Fibroblast of the aortic adventitia (primary cell): ENCODE measurements at places on chromosomes 1 and 21. TPM values are rescaled to one million over a fixed set of nuclear protein-coding genes. Genes with fewer than 3 reads are reported as not detected.

DNA sequence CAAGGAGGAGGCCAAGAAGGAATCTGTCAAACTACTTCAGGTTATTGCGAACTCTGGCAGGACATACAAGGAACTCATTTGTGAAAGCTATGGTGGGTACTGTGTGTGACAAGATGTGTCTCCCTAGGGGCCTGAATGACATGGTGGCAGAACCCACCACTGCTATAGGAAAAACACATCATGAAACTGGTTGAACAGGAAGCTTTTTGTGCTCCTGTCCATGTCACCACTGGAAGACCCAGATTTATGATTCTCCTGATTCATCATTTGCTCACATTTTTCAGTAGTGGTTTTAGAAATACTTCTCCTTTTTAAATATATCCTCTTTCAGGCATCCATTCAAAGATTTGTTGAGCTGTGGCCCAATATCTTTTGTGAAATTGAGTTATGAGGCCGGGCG lies 23.6 kb downstream of the ARMH1 start:
- DNase-seq = no peak

GRCh38 chr1:21537932-21538630 lies 28.9 kb downstream of the ALPL start:
- no peak for DNase-seq

GRCh38 chr21:21632926-21633325 lies 634.7 kb downstream of the NCAM2 start:
- no peak for DNase-seq

GRCh38 chr1:196910215-196910614 lies 22.4 kb downstream of the CFHR4 start:
- DNase-seq = peak; percentile 8

GRCh38 chr1:225355863-225356262 lies 72.0 kb downstream of the LBR start:
- DNase-seq = no peak

- no peak for DNase-seq
Observed at GRCh38 chr21:46223217-46223616, 5.4 kb downstream of the LSS start.

DNA sequence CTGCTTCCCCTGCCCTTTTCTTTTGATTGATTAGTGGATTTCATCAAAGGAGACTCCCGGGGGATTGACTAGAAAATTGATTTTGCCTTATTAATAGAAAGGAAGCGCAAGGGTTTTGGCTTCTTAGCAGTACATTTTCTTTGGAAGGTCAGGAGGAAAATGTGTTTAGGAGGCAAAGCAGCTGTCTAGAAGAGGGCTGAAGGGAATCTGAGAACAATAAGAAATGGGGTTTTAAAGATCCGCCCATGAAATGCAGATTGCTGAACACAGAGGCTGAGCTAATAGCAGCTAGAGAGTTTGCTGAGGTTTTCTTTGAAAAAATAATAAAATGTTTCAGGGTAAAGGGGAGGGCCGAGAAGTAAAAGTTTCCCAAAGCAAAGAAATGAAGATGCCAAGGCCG lies 4.9 kb downstream of the SERTAD4 start:
- peak; percentile 65 for DNase-seq

- no peak for DNase-seq
Observed at GRCh38 chr1:50879137-50879536, 80.9 kb downstream of the FAF1 start.

DNA sequence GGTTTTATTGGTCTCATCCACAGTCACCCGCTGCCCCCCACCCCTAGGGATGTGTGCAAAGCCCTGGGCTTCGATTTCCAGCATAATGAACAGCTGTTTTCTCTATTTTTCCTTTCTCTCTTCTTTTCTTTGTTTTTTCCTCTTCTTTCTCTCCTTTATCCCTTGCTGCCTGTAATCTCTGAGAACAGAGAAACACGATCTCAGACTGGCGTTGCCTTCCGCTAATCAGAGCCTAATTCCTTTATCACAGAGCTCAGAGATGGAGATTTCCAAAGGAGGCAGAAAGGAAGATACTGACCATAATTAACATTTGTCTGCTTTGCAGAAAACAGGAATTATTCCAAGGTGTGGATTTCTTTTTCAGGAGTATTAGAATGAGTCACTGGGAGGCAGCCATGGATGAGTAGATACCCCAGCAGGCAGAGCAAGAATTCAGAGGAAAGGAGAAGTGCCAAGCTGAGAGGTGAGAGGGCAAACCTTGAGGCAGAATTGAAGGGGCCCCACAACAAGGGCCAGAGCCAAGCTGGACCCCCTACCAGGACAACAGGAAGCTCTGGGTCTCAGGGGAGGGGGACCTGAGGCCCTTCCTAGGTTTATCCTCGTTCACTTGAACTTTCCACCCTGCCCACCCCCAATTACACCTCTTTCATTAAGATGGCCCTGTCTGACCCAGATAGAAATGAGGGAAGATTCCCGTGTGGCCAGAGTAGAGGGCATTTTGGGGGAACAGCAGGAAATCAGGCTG lies 33.3 kb downstream of the MATN1 start:
- no peak for DNase-seq

GRCh38 chr21:32240851-32241687 lies 37.8 kb downstream of the MIS18A start:
- DNase-seq = peak; percentile 52

GRCh38 chr1:161267321-161267720 lies 8.8 kb downstream of the PCP4L1 start:
- DNase-seq = no peak

- no peak for DNase-seq
Observed at GRCh38 chr1:14704846-14705245, 106.4 kb downstream of the KAZN start.

The HCRTR1 gene
- 0.18 TPM in 1 of 2 replicates, not detected in the other for total RNA-seq

The RGS7 gene
- total RNA-seq = 0.63 TPM in 1 of 2 replicates, not detected in the other

The PHLDA3 gene
- 68.6 and 164 TPM in 2 replicates for total RNA-seq

The OR2T35 gene
- not detected in 2 replicates for total RNA-seq

The RPE65 gene
- not detected in 2 replicates for total RNA-seq

The CYP4A11 gene
- not detected in 2 replicates for total RNA-seq

The REN gene
- not detected in 2 replicates for total RNA-seq

The BATF3 gene
- total RNA-seq = 4.8 TPM in 1 of 2 replicates, not detected in the other

The VANGL2 gene
- total RNA-seq = not detected in 2 replicates

The NBPF10 gene
- total RNA-seq = 1.1 and 3.7 TPM in 2 replicates

The LCE1A gene
- total RNA-seq = not detected in 2 replicates

The SCNM1 gene
- 38.0 and 48.4 TPM in 2 replicates for total RNA-seq
